ENCODE measurements at places on chromosomes 13 and 19. TPM values are rescaled to one million over a fixed set of nuclear protein-coding genes. Genes with fewer than 3 reads are reported as not detected.

ZNF835 gene
- total RNA-seq = 5.4 TPM

POGLUT2 gene
- 4.2 TPM for total RNA-seq

PRR19 gene
- 0.93 TPM for total RNA-seq

ITPKC gene
- total RNA-seq = 73.9 TPM

PRTN3 gene
- total RNA-seq = not detected

OR10H5 gene
- not detected for total RNA-seq

ZNF723 gene
- total RNA-seq = not detected

TICAM1 gene
- total RNA-seq = 6.3 TPM

CAMSAP3 gene
- total RNA-seq = not detected

- peak; percentile 35 for DNase-seq
Measured at GRCh38 chr19:46221981-46222610, 7.4 kb upstream of the IGFL1 start.

DNA sequence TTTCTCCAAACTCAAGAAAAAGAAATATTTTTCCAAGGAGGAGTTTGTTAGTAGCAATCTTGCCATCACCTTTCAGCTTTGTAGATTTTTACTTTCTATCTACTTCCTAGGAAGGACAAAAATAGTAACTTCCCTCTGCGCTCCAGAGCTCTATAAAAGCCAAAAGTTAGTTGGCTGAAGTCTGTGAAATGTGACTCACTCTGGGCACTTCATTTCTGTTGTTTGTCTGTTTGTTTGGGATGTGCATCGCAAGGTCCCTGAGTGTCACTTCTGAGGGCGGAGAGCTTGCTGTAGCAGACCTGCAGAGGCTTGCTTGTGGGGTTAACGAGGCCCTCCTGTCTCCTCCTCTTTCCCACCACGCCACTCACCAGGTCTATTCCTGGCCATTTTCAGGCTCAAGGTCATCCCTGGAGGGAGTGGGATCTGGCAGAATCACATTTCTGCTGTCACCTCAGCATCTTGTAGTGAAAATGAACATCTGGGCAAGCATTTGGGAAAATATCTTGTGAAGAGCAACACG, 307.6 kb downstream of the GPC6 start:
- no peak for DNase-seq

GRCh38 chr13:99203601-99204579, 3.2 kb downstream of the UBAC2 start:
- no peak for DNase-seq

DNA sequence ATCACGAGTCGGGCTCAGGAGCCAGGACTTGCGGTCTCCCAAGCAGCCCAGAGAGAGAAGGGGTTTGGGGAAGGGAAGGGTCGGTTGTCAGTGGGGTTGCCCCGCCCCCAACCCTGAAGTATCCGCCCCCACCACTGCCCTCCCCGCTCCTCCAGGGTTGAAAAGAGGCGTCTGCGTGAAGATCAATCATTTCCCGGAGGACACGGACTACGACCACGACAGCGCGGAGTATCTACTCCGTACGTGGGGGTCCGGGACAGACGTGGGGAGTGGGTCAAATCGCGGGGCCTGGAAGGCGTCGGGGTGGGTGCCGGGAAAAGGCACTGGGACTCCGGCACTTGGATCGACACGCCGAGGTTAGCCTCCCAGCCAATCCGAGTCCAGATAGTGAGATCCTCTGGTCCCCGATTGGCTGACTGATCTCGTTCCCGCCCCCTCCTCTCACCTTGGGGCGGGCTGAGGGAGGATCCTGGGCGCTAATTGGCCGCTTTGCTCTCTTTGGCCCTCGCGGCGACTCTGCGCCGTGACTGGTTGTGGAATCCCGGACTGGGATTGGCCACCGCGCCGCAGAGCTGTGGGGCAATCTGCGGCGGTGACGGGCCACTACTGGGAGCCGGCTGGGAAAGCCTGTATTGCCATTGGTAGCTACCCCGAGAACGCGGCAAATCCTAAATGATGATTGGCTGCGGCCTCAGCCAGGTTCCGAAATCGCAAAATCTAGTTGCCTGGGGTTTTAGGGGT, 13.3 kb upstream of the CACNG6 start:
- DNase-seq = peak; percentile 26

GRCh38 chr19:866769-867300, 7.4 kb downstream of the CFD start:
- no peak for DNase-seq

DNA sequence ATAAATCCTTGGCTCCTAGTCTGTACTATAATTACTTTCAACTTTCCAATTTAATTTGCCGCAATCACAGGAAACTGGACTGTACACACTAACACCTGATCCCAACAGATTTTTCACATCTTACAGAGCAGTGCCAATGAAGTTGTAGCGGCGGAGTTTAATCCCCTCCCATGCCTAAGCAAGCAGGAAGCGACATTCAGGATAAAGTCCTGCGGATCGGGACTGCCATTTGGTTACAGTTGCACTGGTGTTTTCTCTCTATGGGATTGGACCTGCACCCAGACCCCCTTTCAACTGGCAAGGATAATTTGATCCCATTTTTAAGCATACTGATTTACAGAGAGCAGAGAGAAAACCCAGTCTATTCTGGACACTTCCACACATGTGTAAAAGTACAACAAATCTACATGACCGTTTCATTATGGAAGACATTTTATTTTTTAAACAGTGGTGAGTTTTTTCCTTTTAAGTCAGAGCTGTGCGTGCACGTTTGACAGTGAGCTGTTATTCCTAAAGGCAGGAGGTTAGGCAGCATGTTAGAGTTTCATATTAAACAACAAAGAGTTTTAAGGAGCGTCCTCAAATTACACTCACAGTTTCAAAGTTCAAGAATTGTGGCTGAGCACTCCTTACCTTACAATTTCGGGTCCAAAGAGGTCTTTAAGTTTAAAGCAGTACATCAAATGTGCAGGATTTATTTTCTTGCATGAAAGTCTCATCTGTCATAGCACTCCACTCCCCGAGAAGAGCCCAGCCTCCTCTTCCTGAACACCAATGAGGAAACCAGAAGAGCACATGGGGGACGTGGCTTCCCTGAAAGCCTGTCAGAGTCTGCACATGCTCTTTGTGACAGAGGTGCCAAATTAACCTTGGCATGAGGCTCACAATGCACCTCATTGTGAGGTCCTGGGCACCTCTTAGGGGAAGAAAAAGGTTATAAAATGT, 141.6 kb upstream of the RFC3 start:
- no peak for DNase-seq

GRCh38 chr13:44646044-44646443, 69.9 kb upstream of the TSC22D1 start:
- no peak for DNase-seq

GRCh38 chr19:5706876-5707573, 12.9 kb downstream of the LONP1 start:
- no peak for DNase-seq

GRCh38 chr19:5587661-5588060, 19.9 kb upstream of the TINCR start:
- no peak for DNase-seq

GRCh38 chr13:110518571-110518970, 43.0 kb downstream of the RAB20 start:
- DNase-seq = no peak

DNA sequence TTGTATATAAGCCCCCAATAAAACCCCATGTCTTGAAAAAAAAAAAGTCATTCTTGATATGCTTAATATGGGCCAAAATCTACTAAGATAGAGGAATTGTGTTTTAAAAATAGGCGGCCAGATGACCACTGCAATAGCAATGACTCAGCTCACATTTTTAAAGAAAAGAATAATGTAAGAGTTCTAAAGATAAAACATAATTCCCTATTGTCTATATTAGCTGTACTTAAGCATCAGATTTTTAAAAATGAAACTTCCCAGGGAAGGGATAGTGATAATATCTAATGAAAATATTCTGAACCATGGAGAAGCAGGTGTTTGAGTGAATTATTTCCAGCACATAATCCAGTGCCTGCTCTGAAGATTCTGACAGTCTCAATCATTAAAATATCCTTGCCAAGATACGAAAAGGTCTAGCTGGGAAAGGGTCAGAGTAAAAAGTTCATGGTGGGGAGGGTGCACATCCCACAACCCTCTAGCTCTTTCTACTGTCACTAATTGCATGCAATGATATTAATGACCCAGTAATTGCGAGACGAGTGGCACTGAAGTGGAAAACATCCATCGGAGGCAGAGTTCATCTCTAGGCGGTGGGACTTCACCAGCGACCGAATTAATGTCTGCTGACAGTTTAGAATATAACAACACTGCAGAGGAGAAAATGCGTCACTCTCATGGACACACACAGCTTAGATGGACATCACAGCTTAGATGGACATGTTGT, 31.6 kb downstream of the EFNB2 start:
- DNase-seq = no peak

GRCh38 chr19:2974342-2975041, 2.9 kb upstream of the TLE6 start:
- no peak for DNase-seq

All from omental fat pad (tissue), 4 donors.